Femur (tissue), 1 donor: ENCODE measurements at places on chromosomes 7 and 10.

DNA sequence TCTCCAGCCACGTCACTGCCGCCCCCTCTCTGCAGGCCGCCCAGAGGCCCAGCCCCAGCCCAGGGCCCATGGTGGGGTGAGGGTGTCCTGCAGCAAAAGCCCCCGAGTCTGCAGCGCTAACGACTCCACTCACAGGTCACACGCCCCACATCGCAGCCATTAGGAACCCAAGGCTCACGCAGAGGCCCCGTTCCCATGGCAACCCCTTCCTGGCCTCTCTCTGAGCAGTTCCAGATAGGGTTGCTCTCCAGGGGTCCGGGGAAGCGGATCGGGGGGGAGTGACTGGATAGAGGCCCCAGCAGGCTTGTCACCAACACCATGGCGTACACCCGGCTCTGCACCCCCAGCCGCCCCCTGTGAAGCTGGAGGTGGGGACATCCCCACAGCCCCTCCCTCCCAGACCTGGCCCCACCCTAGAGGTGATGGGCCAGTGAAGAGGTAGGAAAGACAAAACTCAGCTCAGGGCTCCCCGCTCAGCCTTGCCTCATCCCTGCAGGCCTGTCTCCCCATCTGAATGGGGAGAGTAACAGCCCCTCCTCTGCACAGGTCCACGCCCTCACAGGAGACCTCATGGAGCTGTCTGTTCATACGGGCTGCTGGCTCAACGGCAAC, 41.2 kb downstream of the TNRC18 start:
- DNase-seq: peak; percentile 65

DNA sequence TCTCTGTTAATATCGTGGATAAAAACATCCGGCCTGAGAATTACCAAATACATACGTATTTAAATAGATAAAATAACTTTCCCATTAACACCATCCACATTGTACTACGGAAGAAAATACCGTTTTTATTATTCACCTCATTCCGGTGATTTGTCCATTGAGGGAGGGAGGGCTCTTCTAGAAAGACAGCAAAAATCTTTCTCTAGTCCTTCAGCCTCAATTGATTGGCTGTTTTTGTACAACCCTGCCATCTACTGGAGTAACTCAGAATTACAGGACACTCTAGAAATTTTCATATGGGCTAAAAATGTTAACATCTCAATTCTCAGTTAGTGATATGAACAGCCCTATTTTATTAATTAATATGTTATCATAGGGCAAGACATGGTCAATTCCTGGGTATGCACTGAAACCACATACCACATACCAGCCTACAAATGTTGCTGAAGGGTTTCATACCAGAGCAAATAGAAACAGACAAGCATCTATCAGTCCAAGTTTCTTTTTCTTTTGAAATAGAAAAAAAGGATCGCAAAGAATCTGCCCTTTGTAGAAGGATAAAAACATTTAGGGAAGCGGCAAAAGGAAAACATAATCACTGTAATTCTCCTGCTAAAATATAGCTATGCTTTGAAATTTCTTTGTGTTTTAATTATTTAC, 55.8 kb upstream of the CDCA7L start:
- no peak for DNase-seq

GRCh38 chr10:58513188-58514110, 777 bp downstream of the BICC1 start:
- DNase-seq: peak; percentile 92

DNA sequence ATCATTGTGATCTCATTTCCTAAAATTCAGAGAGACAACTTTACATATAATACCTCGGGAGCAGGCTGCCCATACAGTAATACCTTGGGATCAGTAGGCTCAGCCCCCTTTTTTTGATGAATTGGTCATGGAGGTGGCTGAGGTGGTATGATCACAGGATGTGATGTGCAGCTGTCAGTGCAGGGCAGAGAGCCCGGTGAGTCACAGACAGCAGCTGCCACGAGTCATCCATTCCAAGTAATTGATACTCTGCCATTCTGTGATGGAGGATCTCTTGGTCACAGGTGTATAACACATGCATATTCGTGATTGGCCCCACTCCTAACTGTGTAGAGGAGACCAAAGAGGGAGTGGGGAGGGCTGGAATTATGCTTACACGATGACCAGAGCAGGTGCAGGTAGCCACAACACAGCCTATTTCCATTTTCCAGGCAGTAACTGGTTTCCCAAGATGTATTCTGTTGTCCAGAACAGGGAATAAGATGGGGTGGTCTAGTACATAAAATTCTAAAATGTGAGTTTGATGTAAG, 14.1 kb downstream of the NRCAM start:
- peak; percentile 53 for DNase-seq

DNA sequence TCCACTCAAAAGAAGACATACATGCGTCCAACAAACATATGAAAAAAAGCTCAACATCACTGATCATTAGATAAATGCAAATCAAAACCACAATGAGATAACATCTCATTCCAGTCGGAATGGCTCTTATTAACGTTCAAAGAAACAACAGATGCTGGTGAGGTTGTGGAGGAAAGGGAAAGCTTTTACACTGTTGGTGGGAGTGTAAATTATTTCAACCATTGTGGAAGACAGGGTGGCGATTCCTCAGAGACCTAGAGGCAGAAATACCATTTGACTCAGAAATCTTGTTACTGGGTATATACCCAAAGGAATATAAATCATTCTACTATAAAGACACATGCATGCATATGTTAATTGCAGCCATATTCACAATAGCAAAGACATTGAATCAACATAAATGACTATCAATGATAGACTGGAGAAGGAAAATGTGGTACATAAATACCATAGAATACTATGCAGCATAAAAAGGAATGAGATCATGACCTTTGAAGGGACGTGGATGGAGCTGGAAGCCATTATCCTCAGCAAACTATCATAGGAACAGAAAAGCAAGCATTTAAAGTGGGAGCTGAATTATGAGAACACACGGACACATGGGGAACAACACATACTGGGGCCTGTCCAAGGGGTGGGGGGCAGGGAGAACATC, 28.4 kb downstream of the PCDH15 start:
- no peak for DNase-seq

- DNase-seq: no peak
Measured at GRCh38 chr7:49166441-49166840, 242.1 kb downstream of the CDC14C start.

DNA sequence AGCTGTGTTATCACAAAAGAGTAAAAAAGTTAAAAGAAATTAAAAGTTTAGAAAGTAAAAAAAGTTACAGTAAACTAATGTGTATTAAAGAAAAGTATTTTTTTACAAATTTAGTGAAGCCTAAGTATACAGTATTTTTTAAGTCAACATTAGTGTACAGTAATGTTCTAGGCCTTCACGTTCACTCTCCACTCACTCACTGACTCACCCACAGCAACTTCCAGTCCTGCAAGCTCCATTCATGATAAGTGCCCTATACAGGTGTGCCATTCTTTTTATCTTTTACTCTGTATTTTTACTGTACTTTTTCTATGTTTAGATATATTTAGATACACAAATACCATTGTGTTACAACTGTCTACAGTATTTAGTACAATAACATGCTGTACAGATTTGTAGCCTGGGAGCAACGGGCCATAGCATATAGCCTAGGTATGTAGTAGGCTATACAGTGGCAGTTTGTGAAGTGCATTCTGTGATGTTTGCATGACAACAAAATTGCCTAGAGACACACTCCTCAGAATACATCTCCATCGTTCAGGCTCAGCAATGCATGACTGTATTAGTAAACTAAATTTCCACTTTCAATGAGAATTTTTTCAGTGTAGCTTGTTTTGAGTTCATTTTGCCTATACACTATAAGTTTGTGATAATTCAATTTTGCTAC, 539.9 kb upstream of the C7orf33 start:
- DNase-seq: no peak

DNA sequence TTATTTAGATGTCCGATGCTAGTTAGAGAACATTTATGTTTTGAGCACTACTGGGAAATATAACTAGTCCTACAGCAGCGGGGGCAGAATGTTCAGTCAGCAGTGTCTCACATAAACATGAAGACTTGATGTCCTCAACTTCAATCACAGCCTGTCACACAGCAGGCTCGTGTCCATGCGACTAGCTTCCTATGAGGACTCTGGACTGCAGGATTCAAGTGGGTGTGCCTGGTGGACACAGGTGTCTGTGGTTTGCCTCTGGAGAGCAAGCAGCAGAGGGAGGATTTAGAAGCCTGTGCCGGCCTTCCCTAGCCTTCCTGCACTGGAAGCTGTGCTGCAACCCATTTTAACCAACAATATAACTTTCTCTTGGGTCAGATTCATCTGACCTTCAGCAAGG, 30.0 kb upstream of the LANCL2 start:
- no peak for DNase-seq

- DNase-seq: no peak
Measured at GRCh38 chr10:7601023-7601656, 65.6 kb downstream of the ITIH5 start.

DNA sequence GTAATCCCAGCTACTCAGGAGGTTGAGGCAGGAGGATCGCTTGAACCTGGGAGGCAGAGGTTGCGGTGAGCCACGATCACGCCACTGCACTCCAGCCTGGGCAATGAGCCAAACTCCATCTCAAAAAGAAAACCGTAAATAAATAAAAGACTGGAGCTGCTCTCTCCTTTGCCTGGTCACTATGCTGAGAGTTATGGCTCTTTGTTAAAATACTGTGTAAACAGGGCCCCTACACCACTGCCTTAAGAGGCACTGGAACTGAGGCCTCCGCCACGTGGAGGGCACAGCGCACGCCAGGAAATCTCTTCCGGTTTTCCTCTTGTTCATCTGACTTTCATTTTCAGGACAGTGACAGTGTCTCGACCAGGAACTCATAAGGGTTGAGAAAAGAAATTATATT, 123.3 kb downstream of the PAXIP1 start:
- DNase-seq: no peak

GRCh38 chr7:39095875-39096619, 118.3 kb downstream of the POU6F2 start:
- DNase-seq: no peak

DNA sequence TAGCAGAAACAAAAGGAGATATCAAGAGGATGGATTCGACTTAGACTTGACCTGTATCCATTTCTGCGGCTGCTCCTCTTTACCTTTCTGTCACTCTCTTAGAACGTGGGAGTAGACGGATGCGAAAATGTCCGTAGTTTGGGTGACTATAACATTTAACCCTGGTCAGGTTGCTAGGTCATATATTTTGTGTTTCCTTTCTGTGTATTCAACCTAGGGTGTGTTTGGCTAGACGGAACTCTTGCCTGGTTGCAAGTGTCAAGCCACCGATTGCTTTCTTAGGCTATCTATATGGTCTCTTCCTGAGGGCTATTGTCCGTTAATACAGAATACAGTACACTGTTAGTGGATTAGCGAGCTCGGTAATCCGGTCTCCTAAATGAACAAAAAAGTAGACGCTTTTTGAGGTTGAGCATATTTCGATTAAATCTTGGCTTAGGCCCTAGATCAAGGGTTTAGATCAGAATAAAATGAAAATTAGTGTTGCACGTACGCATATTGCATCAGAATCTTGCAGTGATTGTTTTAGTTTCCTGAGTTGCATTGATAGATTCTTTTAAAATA, 1.2 kb downstream of the PTEN start:
- DNase-seq: no peak

DNA sequence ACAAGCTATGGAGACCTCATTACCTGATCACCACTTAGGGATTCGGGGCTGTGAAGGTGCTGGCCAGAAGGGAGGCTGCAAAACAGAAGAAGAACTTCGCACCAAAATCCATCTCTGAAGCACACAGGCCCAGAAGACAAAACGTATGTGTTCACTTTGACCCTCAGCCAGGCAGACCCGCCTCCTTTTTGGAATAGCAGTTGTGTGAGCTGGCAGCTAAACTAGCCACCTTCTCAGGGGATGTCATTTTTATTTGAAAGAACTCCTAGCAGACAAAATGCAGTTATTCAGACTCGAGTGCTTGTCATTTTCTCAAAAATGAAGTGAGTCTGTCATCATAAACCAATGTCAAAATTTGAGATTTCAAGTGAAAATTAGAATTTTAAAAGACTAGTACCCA, 71.7 kb downstream of the TNS3 start:
- DNase-seq: no peak

GRCh38 chr10:48333856-48334255, 27.4 kb downstream of the MAPK8 start:
- DNase-seq: no peak

- DNase-seq: peak; percentile 76
Measured at GRCh38 chr7:30433082-30433481, 45.5 kb downstream of the NOD1 start.

DNA sequence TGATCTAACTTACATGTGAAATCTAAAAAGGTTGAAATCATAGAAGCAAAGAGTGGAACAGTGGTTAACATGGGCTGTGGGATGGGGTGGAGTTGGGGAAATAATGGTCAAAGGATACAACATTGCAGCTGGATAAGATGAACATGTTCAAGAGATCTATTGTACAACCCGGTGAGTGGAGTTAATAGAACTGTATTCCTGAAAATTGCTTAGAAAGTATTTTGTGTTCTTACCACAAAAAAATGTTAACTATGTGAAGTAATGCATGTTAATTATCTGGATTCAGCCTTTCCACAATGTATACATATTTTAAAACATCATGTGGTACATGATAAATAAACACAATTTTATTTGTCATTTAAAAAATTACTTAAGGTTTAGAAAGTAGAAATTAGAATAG, 271.0 kb upstream of the LRRTM3 start:
- no peak for DNase-seq

- no peak for DNase-seq
Measured at GRCh38 chr7:11331128-11332102, 357.7 kb downstream of the PHF14 start.

DNA sequence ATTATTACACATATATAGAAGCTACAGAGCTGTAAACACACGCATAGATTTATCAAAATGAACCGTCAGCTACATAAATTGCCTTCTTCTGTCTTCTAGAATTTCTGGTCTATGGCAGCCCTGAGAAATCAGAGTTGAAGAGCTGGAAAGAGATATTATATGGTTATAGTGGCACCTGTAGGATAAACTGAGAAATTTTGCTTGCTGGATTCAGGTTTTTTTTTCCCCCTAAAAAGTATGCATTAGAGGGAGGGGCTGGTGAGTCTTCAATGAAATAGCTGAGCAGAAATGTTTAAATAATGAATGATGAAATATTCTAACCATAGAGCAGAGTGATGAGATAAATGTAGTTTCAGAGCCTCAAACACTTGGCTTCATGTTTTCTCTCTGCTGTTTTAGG, 78.0 kb upstream of the DYNC1I1 start:
- no peak for DNase-seq

DNA sequence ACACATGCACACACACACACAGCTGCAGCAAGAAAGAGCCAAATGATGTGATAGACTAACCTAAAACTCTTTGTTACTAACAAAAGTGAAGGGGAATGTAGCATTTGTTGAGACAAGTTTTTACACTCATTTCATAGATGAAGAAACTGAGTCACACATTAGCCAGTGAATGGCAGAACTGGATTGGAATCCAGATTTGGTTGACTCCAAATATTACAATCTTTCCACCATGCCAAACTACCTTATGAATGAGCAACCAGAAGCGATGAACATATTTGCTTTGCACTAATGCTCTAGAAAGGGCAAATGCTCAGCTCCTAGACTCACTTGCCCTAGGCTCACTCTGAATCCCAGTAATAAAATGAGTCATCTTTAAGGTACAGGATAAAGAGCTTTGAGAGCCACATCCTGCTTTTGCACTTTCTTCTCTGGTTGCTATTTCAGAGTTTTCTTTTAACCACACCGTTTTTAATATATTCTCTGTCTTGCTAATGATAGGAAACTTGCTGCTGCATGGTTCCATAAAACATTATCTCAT, 111.9 kb downstream of the GPAM start:
- DNase-seq: no peak

GRCh38 chr7:2175514-2175913, 57.2 kb downstream of the MAD1L1 start:
- DNase-seq: peak; percentile 73

- no peak for DNase-seq
Measured at GRCh38 chr7:90180649-90181048, 26.4 kb downstream of the STEAP1 start.
